ENCODE measurements at places on chromosomes 3 and 15.
A peak's percentile ranks its signal among the peaks of the same experiment; 100 is the strongest.

- no peak for DNase-seq
Measured at GRCh38 chr15:68330416-68330815, 52.9 kb downstream of the FEM1B start.

DNA sequence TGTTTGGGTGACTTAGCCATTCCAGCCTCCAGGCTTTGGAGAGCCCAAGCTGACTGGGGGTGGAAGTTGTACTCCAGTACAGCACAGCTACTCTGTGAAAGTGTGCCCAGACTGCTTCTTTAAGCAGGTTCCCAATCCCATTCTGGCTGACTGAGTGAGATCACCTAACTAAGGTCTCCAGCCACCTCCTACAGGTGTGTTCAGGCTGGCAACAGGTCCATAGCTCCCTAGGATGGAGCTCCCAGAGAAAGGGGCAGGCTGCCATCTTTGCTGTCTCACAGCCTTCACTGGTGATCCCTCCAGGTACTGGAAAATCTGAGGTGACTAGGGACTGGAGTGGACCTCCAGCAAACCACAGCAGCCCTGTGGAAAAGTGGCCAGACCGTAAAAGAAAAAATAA, 445.3 kb upstream of the KCNMB2 start:
- DNase-seq = no peak

DNA sequence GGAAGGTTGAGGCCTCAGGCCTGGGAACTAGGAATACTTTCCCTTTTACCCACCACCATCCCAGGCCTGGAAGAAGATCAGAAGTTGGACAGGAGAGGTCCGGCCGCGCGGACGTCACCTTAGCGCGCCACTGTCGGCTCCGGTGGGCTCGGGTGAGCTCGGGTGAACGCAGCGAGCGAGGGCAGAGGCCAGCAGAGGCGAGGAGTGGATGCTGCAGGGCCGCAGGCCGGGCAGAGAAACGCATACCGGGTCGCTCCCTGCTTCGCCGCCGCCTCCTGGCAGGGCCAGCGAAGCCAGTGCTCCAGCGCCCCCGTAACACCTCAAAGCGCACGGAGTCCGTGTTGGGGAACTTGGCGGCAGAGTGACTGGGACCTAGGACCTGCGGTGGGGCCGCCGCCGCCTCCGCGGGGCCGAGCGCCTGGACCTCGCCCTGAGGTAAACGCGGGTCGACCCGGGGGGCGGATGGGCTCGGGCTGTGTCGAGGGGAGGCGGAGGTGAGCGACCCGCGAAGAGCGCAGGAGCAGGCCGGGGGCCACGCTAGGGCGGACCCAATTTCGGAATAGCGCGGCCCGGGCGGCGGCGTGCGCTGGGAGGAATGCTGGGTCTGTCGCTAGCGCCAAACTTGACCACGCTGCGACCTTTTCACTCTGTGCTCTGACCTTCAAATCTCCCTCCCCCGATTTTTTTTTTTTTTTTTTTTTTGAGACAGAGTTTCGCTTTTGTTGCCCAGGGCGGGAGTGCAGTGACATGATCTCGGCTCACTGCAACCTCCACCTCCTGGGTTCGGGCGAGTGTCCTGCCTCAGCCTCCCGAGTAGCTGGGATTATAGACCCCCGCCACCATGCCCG, 1.6 kb downstream of the CYP11A1 start:
- no peak for DNase-seq

GRCh38 chr3:196788528-196788927, 48.9 kb downstream of the PAK2 start:
- DNase-seq = peak; percentile 44

DNA sequence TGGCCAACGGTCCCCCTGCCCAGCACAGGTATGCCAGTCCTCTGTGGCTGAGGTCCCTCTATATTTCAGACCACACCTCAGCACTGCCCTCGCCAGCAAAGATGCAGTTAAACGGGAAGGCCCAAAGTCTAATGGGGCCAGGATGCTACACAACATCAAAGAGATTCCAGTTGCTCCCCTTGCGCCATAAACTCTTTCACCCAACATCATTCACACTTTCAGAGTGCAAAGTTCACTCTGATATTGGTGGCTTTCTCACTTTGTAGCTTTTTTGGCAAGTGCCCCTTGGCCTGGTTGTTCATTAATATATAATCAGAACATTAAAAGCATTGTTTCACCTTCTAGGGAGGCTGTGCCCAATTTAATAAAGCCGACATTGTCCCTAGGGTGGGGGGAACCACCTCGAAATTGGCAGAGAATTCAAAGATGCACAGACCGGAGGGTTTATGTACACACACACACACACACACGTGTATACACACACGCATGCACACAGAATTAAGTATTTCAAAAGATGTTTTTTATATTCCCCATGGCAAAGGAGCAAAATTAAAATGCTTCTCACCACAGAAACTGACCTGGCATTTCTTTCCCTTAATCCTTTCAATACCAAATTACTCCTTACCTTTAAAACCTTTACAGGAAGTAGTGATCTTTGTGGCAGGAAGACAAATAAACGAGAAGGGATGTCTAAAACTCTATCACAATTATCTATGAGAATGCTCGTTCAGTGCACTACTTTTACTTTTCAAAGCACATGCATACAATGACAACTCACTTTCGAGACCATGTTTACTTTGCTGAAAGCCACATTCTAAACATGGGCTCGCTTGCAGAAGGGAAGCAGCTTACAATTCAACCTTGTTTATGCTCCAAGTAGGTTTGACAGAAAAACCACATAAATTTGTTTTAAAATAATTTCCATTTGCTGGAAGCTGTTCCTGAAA, 19.5 kb downstream of the LRIG1 start:
- no peak for DNase-seq

DNA sequence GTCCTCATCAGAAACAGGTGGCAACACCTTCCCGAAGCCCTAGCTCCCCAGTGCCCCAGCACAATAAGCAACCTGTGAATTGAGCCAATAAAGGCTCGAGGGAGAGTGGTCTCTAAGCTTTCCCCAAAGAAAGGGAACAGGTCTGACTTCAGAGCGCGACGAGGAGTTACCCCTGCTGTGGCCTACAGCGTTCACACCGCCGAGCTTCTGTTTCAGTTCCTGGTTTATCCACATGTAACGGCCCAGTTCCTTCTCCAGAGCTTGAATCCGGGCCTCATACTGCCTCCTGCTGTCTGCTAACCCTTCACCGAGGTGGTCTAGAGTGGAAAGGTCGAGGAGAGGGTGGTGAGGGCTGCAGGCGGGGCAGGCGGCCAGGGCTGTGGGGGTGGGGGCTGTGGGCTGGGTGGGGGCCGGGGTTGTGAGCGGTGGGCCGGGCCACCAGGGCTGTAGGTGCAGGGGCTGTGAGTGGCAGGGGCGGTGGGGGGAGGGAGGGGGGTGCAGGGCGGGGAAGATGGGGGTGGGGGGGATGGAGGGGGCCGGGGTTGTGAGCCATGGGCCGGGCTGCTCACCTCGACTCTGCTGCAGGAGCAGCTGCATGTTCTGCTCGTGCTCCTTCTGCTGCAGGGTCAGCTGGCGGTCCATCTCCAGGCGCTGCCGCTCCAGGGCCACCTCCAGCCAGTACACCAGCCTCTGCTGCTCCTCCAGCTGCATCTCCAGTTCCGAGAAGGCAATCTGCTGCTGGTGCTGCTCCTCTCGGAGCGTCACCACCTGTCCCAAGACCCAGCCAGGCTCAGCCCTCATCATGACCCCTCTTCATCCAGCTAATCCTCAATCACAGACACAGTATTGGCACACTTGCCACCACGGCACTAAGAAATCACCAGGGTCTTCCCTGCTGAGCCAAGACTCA, 26.2 kb downstream of the KIF7 start:
- no peak for DNase-seq

DNA sequence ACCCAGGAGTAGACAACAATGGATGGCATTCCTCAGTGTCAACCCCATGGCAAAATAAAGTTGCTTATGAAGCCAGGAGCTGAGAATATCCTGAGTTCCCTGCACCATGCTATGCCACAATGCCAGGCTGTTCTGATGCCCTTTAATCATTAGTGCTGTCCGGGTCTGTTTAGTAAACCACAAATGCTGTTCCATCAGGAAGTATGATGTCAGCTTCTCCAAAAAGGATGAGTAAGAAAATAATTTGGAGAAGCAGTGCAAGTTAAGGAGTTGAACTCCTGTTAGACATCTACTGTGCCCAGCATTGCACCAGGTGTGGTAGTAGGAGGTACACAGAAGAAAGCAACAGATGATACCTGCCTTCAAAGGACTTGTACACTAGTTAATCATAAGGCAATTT, 67.9 kb upstream of the GUCA1C start:
- DNase-seq = no peak

Data from A673 (cell line).